Right lung (tissue), 10 donors: ENCODE measurements at places on chromosomes 5 and 9. TPM values are rescaled to one million over a fixed set of nuclear protein-coding genes. Genes with fewer than 3 reads are reported as not detected.

DNA sequence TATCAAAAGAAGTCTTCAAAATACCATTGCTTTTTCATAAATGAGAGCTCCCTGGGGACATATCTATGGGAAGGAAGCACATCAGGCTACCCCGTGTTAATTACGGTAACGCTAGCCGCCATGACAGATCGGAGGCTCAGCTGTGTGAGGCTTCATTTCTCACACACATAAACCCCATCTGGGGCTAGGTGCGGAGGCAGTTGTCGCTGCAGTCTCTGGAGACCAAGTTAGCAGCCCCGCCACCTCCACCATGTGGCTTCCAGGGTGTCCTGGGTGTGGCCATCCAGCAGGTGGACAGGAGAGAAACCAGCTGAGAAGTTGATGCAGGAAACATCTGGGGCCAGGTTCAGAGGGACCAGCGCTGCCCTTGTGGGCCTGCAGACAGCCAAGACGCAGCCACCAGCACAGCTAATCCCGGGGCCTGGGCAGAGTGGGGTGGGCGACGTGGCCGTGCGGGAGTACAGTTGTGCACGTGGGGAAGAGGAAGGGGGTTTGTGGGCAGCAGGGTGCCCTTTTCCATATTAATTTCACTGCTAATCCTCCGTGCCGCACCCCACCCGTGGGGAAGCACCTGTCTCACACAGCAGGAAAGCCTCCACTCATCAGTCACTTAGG lies 426.5 kb downstream of the IRX1 start:
- DNase-seq: no peak

GRCh38 chr5:156036640-156037039 lies 290.3 kb upstream of the SGCD start:
- no peak for DNase-seq

DNA sequence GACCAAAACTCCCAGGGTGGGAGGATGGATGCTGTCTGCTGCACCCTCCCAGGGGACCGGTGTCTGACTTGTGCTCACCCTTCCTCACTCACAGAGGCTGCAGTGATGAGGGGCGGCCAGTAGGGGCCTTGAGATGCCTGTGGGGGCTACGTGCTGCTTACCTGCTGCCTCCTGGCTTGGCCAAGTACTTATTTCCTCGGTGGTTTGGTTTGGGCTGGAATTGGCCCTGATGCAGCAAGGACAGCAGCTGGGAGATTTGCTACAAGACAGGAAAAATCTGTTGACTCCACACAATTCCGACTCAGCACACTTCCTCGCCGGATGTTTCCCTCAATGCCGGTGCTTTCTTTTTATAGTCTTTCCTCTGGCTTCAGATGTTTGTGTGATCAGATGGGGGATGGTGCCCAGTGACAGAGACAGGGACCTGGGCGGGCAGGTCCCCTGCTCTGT lies 6.6 kb downstream of the PCDH12 start:
- DNase-seq: peak; percentile 35

- DNase-seq: no peak
Observed at GRCh38 chr9:73327149-73327548, 175.5 kb downstream of the ANXA1 start.

- no peak for DNase-seq
Observed at GRCh38 chr5:9924614-9925013, 294.5 kb upstream of the TAS2R1 start.

Gene C1QTNF3
- 27.7 TPM for polyA plus RNA-seq

DNA sequence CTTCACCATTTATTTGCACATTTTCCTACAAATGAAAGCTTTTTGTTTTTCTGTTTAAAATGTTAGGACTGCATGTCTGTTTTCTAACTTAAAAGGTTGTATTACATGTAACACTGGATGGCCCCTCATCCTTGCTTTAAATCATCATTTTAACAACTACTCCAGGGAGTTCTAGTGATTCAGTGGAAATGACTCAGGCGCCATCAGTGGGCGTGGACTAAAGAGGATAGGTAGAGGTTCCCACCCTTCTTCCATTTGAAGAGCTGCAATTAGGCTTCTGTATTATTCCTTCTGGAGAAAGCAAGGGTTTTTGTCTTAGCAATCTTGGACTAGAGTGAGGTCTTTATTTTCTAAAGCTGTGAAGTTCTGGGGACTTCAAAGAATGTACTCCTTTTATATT lies 213.7 kb downstream of the TMEM38B start:
- no peak for DNase-seq

DNA sequence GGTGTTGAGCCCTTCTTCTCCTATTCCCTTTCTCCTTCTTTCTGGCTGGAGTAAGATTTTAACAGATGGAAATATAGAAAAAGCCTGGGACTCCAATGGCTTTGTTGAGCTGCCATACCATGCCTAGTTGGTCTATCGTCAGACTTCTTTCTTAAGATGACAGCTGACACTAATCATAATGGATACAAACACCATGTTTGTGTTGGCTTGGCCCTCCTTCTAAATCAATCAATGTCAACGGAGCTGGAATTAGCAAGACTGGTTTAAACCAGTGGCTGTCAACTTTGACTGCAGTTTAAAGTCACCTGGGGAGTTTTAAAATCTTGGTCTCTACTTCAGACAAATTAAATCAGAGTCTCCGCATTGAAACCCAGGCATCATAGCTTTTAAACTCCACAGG lies 264.5 kb upstream of the PRR16 start:
- DNase-seq: no peak

Gene CNTFR
- 32.7 TPM for polyA plus RNA-seq
